ENCODE measurements at places on chromosomes 5 and 9.

DNA sequence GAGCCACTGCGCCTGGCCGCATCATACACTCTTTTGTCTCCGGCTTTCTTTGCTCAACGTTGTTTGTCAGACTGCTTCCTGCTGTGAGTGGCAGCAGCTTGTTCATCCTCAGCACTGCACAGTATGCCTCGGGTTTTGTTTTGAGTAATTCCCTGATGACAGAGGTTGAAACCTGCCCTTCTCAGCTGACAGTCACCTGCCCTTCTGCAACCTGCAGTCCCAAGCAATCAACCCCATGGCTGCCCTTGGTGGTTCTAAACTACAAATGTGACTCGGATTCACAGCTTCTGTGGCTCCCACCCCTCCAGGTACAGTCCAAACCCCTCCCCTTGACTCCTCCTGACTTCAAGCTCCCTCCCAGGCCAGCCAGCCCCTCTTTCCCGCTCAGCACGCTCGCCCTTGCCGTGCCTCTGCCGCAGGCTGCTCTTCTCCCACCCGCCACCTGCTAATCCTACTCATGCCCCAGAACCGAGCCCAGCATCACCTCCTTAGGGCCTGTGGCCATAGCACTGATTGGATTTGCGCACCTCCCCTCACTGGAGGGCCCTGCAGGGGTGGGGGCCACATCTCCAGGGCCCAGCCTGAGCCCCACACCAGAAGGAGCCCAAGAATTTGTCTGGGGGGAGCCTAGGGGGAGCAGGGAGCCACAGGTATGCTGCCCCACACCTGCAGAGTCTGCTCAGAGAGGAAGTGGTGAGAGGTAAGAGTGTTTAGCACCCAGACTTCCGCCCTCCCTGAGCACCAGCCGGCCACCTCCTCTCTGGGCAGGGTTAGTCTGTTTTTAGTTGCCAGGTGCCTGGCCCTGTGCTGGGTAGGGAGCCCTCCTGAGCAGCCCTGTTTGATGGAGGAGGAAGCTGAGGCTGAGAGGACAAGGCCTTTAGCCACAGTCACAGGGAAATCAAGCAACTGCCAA lies 10.1 kb downstream of the EEIG1 start:
- no peak for DNase-seq

- no peak for DNase-seq
Observed at GRCh38 chr5:67142816-67143215, 53.8 kb downstream of the CD180 start.

- DNase-seq: no peak
Observed at GRCh38 chr5:139950436-139950835, 92.7 kb downstream of the NRG2 start.

GRCh38 chr5:39433848-39434247 lies 9.1 kb upstream of the DAB2 start:
- no peak for DNase-seq

GRCh38 chr5:107365320-107366109 lies 305.2 kb downstream of the EFNA5 start:
- no peak for DNase-seq

- DNase-seq: no peak
Observed at GRCh38 chr9:115132648-115133047, 14.7 kb upstream of the TNC start.

DNA sequence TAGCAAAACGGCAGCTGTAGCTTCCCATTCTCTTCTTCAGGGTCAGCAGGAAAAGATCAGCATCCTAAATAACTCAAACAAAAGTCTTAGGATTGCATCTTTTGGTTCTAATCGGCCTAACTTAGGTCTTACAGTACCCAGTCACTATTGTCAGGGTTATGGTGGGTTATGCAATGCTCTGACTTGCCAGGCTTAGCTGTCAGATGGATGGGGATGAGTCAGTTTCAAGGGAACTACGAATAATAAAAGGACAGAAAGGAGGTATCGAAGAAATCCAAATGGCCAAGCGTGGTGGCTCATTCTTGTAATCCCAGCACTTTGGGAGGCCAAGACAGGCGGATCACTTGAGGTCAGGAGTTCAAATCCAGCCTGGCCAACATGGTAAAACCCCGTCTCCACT lies 46.5 kb downstream of the PPP1R2B start:
- DNase-seq: no peak

GRCh38 chr9:106218854-106219253 lies 524.5 kb downstream of the TMEM38B start:
- no peak for DNase-seq

- no peak for DNase-seq
Observed at GRCh38 chr9:109787735-109788134, 7.7 kb downstream of the PALM2AKAP2 start.

DNA sequence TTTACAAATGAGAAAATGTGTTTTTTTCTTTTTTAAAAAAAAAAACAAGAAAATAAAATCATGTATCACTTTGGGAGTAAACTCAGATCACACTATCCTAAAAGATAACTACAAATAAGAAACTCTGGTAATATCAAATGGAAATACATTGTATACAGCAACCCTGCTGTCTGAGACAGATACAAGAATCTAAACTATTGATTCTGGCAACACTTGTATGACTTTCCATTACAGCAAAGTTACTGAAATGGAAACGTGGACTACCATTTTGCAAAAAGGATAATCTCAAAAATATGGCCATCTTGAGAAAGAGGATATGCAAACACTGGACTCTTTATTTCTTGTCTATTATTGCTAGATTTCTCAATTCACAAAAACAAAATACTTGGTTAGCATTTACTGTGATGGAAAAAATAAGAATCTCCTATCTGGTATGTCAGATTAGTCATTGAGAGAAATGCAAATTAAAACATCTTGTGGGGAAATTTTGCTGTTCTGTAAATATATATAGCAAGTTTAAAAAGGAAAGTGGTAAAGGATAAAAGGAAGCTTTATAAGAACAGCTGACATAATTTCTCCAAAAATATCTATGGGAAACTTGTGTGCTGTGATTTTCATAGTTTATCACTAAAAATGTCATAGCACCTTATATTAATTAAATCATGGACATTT lies 112.9 kb upstream of the FER start:
- DNase-seq: no peak

DNA sequence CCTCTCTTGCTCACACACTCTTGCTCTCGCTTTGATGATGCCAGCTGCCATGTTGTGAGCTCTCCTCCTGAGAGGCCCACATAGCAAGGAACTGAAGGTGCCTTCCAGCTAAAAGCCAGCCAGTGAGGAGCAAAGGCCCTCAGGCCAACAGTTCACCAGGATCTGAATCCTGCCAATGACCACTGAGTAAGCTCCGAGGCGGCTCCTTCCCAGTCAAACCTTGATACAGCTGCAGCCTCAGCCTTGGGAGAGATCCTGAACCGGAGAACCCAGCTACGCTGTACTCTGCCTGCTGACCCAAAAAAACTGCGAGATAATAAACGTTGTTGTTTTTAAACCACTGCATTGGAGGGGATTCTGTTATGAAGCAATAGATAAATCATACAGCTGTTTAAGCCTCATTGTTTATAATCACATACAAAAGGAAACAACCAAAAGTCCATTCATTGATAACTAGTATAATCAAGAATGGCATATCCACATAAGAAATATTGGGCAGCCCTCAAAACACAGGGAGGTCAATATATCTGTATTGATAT lies 49.0 kb upstream of the IFNK start:
- DNase-seq: no peak

GRCh38 chr9:93447655-93448054 lies 3.8 kb upstream of the FAM120A start:
- no peak for DNase-seq

GRCh38 chr5:180116077-180116999 lies 44.8 kb upstream of the RNF130 start:
- peak; percentile 29 for DNase-seq

DNA sequence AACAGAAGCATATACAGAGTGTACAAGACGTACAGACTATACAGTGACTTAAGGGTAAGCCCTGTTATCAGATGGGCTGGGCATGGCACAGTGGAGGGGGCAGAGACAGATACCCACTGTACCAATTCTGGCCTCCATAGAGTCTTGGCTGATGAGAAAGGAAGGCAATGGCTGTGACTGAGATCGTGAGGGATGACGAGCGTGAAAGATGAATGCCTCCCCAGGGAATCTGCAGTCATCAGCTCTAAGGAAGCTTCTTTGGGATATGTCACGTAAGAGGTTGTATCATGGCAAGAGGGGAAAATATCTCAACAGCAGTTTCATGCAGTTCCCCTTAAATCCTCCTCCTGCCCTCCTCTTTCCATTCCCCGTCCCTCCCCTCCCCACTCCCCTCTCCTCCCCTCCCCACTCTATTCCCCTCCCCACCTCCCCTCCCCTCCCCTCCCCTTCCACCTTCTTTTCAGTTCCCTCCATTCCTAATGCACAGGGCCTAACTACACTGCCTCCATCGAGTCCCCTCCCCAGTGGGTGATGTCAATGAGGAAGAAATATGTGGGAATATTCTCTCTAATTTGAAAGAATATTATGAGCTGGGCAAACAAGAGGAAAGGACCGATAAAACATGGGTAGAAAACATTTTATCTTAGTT lies 226.4 kb upstream of the DAP start:
- no peak for DNase-seq

DNA sequence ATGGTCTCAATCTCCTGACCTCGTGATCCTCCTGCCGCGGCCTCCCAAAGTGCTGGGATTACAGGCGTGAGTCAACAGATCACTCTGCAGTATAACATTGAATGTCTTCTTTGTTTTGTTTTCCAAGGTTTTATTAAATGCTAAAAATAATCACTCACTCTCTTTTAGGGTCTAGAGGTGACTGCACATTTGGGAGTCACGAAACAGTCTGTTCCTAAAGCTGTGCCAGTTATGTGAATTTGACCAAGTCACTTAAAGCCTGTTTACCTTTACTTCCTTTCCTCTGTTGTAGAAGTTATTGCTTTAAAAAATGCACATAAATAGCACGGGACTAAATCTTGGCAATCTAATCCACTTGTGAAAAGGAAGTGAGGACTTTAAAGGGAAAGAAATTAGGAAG lies 304.9 kb upstream of the PTGER4 start:
- no peak for DNase-seq

DNA sequence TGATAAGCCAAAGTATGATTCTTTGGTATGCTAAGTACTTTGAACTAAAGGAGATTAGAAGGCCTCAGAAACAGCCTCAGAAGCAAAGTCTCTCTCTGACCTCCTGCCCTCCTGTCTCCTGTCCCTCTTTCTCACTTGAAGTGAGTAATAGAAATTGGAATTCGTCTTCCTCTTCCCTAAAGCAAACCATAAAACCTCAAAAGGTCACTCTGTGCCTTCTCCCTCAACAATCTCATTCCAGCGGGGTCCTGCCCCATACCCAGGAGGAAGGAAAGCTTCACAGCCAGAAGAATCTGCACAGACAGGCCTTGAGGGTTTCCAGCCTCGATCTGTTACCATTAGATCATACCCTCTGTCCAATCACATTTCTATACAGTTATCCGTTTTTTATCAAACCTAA lies 87.8 kb downstream of the HAPLN1 start:
- no peak for DNase-seq

DNA sequence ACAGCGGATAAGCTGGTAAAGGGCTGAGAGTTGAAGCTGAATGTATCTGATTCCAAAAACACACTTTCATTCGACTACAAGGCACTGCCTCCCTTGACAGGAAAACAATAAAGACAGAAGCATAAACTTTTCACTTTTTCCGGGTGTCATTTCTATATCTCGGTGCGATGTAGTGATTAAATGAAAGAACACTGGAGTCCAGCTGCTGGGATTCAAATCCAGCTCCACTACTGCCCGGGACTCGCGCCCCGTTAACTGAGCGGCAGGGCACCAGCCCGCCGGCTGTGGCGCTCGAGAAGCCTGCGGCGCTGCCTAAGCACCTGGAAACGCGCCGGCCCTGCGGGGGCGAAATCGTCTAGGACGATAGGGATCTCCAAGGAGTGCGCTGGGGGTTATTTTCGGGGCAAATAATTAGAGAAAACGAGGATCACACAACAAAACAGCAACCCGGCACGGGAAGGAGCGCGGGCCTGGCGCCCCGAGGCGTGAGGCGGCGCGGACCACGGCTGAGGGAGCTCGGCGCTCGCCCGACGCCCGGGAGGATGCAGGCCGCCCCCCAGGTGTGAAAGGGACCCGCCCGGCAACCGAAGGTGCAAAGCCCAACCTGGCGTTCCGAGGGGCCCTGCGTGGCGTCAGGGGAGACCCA lies 837 bp downstream of the UIMC1 start:
- DNase-seq: peak; percentile 54

DNA sequence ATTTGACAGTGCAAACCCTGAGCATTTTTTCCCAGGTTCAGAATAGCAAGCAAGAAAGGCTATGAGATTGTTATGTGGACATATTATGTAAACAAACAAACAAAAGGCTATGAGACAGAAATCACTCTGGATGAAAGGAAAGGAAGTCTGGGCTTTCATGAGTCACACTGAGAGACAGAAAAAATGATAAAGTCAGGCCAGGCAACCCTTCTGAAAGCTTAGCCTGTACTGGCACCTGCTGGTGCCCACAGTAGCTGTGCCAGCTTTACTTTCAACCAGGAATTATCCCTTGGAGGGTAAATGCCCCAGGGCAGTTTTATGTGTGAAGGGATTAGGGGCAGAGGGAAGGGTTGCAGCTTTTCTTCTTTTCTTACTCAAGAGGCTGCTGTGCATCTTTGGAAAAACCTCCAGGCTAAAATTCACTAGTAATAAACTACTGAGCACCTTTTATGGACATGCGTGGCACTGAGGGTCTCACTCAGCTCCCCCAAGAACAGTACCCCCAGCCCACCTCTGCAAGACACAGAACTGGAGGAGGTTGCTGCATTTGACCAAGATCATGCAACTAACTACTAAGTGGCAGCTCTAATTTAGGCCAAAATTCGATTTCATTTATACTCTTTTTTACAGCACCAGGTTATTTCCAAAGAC lies 41.7 kb downstream of the ACTL7B start:
- DNase-seq: no peak

DNA sequence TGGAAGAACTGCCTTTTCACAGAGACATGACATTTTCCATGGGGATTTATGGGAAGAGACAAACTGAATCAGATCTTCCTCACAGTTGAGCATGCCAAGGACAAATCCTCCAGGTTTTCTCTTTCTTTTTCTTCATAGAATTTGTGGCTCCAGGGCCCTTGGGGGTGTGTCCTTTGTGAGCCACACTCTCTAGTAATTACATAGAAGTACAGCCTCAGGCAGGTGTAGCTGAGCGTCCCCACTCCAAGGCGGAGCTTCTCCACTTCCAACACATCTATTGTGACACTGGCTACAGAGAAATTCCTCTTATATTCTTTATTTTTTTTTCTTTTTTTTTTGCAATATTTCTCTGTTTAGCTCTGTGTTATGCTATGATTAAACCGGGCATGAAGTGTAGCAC lies 420.5 kb upstream of the CD180 start:
- DNase-seq: no peak

- DNase-seq: no peak
Observed at GRCh38 chr5:36815871-36816270, 60.7 kb upstream of the NIPBL start.

GRCh38 chr9:3898461-3899218 lies 372.8 kb upstream of the RFX3 start:
- no peak for DNase-seq

GRCh38 chr5:142046191-142046590 lies 33.4 kb upstream of the GNPDA1 start:
- DNase-seq: no peak

GRCh38 chr5:38431242-38431853 lies 125.1 kb downstream of the LIFR start:
- DNase-seq: no peak

- DNase-seq: no peak
Observed at GRCh38 chr5:169335806-169336205, 34.9 kb upstream of the SLIT3 start.
